ENCODE measurements at places on chromosomes 4 and X.

- DNase-seq, result no peak
Observed at GRCh38 chr4:76987685-76988084, 38.1 kb downstream of the SEPTIN11 start.

- no peak for DNase-seq
Observed at GRCh38 chrX:93422693-93423092, 250.7 kb downstream of the NAP1L3 start.

DNA sequence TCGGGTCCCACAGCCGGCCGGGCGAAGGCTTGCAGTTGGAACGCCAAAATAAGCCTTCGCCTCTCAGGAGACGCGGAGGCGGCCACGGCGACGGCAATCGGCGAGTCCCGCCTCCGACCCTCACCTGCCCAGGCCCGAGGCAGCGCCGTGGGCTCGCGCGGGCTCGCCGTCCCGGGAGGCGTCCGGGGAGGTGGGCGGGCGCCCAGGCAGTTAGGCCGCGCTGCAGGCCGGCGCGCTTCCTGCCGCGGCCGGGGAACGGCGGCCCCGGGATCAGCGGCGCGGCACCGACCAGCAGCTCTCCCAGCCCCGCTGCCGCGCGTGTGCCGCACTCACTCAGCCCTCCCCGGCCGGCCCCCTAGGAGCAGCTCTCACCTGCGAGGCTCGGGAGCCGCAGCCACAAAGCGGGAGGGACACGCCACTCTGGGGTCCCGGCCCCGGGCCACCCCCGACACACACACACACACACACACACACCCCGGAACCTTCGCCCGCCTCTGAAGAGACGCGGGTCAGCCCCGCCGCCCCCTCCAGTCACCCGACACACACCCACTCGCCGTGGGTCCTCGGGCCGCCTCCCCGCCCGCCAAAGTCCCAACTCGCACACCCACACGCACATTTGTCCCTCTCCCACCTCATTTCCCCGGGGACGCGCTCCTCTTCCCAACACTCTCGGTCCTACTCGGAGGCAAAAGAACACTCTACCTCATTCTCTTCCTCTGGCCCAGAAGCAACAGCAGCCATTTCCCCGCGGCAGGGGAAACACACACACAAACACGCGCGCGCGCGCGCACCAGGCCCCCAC is at the start of gene CNOT6L:
CNOT6L (minus strand) TSS at position 767 of the 802 bp plus-strand sequence; CDS start at position 707, 60 bp downstream.
- peak; percentile 79 for DNase-seq

DNA sequence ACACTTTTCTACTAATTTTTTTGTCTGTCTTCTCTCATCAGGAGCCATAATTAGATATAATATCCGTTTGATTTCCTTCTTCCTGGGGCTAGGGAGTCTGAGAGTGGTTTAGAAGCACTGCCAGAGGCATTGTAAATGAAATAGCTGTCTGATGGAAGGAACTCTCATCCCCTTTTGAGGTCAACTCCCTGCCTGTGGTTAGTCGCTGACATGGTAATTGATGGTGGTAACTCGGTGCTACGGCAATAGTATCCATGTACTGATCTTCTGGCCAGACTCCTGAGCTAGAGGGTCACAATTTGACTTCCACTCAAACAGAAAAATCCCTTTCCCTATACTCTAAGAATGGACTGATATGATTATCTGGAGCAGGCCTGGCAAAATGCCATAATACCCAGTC is 108.1 kb upstream of the TRPC5 start:
- no peak for DNase-seq

DNA sequence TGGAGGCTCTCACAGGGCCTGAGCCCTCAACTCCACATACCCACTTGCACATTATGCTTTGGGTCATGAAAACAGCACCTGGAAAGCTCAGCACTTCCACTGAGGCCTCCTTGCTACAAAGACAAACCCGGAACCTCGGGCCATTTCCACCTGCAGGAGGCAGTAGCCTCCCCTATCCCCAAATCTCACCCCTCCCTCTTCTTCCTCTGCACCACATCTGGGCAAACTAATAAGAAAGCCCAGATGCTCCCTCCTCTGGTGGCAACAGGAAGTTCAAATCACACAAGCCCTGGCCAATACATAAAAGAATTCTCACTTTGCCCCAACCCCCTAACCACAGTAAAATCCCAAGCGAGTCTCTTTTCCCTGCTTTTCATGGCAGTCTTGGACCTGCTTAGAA is 136.4 kb downstream of the MAPK10 start:
- DNase-seq, result peak; percentile 43

GRCh38 chrX:84219551-84219950 is 31.6 kb upstream of the RPS6KA6 start:
- no peak for DNase-seq

GRCh38 chr4:88860586-88860985 is 163.0 kb upstream of the NAP1L5 start:
- DNase-seq, result no peak
